ENCODE measurements at places on chromosomes 7 and 10.

GRCh38 chr10:103678178-103678526, 177.2 kb downstream of the SH3PXD2A start:
- DNase-seq, result no peak

- no peak for DNase-seq
These were observed 262.8 kb downstream of the DYNC1I1 start for GRCh38 chr7:96034940-96035727.

DNA sequence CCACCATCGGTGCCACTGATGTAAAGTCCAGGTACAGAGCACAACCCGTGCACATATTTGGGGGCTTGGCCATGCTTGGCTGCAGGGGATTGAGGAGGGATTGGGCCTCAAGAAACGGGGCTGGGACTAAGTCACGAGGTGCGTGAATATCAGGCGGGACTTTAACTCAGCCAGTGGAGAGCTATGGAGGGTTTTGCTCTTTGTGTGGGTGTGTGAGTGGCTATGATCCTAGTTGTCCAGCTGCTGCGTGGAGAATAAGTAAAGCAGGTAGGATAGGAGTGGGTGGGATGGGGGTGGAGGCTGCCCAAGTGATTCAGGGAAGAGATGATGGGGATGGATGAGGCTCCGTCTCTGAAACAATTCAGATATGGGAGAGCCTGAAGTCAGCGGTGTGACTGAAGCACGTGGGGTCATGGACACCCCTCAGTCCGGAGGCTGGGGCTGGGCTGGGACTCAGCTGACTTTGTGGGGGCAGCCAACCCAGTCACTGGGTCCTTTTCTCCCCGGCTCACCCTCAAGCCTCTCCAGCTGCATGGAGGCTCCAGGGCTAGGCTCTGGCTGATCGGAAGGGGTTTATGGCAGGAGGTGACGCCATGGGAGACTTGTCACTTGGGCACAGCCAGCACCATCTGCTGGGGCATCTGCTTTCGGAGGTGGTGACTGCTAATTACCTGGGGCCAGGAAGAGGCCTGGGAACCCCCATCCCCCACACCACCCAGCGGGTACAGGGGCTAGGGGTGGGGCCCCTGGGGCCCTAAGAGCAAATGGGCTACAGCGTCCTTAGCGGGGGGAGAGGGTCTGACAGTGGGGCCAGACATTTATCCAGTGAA, 1.7 kb upstream of the LFNG start:
- DNase-seq, result no peak

DNA sequence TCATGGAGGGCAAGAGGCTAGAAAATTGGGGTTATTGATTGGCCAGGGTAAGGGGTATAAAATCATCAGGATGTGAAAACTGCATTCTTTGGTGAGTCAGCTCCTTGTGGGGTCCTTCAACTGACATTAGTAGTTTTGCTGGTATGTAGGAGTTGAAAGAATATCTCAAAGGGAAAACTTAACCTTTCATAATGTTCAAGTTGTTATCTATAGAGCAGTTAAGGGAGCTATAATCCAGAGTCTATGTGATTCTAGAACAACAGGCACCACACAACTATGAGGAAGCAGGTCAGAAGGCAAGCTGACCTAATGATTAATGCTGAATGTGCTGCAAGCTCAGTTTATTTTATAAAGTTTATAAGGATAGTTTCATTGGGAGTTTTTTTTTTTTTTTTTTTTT, 13.7 kb downstream of the PRPS1L1 start:
- DNase-seq, result no peak

- DNase-seq, result no peak
These were observed 19.5 kb downstream of the CFAP46 start for GRCh38 chr10:132922872-132923271.

DNA sequence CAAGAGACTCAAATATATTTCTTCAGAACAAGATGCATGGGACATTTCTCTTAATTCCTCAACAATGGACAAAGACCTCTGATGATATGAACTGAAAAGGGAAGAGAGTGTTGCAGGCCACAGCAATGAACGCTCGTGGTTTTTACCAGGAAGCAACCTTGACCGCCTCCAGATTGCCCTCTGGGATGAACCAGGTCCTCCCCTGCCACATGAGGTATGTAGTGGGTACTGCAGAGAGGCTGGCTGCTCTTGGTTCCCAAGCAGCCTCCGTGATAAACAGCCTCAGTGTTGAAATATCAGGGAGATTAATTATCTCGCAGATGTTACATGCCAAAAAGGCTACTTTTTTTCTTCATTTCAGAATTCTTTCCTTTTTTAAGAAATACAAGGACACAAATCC, 338.8 kb downstream of the ELMO1 start:
- no peak for DNase-seq

DNA sequence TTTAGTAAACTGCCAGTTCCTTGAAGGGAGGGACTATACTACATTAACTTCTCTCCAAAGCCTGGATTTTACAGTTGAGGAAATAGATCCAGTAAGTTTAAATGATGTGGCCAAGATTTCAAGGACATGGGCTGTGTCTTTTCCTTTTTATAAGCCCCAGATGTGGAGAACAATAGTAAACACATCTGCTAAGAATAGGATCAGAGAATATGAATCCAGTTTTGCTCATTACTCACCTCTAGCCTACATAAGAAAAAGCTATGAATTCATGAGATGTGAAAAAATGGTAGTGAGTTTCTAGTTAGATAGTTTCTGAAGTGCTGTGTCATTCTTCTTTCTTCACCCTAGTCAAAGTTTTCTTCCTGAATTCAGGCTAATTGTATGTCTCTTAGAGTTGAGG, 38.6 kb downstream of the MAGI2 start:
- DNase-seq, result no peak

DNA sequence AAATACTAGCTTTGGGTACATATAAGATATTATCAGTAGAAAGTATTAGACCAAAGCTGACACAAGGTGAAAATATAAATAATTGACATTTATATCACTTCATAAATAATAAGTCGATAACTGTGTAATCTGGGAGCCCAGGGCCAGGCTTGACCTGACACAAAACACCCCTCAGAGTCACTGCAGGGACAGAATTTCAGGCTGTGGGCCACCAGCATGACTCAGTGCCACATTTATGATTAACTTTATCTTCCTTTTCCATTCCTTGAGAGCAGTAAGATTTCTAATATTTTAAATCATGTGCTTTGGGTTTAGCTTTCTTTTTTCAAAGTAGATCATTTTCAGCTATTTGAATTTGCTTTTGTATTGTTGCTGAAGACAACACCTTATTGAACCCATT, 102.9 kb upstream of the NFE2L3 start:
- no peak for DNase-seq

DNA sequence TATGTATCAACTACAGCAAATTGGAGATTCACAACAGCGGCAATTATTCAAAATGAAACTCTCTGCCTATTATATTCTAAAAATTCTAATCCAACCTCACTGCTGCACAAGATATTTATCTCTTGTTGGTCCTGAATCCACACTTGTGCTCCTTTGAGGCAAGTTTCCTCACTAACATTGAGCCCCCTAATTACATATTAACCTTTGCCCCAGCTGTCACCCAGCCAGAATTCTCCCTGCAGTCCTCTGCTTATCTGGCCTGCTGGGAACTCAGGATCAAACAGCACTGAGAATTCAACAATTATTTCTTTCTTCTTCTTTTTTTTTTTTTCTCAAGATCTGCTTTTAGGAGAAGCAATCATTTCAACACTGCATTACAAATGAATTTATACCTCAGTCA, 21.5 kb upstream of the PLAC9 start:
- no peak for DNase-seq

DNA sequence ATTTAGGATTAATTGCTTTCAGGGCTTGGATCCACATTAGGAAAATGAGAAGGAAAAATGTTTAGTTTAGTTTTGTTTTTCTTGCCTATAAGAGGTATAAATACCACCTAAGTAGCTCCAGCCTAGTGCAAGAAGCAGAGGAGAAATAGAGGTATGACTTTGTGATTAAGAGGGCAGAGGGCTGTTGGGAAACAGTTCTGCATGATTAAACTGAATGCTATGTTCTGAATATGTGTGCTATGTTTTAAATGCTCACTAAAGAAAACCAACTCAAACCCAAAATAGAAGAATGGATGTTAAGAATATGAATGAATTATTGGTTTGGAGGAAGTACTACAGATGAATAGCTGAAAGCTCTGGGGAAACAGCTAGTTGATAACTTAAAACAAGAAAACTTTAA, 7.6 kb downstream of the CALCR start:
- no peak for DNase-seq

- no peak for DNase-seq
These were observed 1.6 kb downstream of the SEPHS1 start for GRCh38 chr10:13346283-13347042.

GRCh38 chr10:71737834-71738197, 18.2 kb upstream of the C10orf105 start:
- no peak for DNase-seq

- DNase-seq, result no peak
These were observed 51.9 kb upstream of the CAPZA2 start for GRCh38 chr7:116810267-116811116.

DNA sequence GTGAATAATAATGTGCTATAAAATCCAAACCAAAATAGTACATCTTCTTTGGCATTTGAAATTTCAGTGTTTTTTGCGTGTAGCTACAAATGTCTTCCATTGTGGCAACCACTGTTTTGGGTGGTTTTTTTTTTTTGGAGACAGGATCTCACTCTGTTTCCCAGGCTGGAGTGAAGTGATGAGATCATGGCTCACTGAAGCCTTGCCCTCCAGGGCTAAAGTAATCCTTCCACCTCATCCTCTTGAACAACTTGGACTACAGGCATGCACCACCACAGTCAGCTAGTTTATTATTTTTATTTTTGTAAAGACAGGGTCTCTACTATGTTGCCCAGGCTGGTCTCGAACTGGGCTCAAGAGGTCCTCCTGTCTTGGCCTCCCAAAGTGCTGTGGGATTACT, 455.1 kb downstream of the AUTS2 start:
- no peak for DNase-seq

- DNase-seq, result no peak
These were observed 11.2 kb upstream of the CCSER2 start for GRCh38 chr10:84317174-84317573.

- no peak for DNase-seq
These were observed 2.4 kb upstream of the UBE3C start for GRCh38 chr7:157136372-157136771.

GRCh38 chr7:87570178-87570577, 30.5 kb downstream of the ABCB1 start:
- no peak for DNase-seq

GRCh38 chr10:10680496-10680895, 337.2 kb upstream of the CELF2 start:
- no peak for DNase-seq

DNA sequence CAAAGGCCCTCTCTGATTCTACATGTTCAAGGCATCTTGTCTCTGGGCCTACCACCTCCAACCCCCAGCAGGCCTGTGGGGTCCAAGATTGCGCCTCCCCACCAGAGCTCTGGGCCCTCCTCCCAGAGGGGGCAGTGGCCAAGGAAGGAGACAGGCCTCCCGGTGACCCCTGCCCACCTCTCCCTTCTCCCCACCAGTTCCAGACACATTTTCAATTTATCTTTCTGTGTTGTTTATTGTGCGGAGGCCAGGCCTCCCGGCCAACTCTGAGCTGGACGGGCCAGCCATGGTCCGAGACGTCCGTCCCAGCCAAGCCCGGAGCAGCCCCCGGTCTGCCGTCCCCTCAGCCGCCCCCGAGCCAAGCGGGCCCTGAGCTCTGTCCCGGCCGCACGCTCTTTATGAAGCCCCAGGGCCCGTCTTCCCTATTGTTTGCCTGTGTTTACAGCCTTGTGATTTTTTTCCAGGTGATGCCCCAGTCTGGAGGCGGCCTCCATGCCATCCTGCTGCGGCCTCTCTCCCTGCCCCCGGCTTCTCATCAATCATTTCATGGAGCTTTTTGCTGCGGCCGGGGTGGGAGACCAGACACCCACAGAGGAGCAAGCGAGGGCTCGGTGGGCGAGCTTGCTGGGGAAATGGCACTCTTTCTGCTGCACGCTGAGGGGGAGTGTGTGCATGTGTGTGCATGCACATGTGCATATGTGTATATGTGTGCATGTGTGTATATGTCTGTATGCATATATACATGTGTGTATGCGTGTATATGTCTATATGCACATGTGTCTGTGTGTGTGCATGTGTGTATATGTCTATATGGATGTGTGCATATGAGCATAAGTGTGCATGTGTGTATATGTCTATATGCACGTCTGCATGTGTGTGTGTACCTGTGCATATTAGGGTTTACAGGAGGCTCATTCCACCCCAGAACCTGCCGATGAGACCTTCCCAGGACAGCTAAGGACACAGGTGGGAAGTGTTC, 52.7 kb upstream of the ELN start:
- DNase-seq, result no peak

DNA sequence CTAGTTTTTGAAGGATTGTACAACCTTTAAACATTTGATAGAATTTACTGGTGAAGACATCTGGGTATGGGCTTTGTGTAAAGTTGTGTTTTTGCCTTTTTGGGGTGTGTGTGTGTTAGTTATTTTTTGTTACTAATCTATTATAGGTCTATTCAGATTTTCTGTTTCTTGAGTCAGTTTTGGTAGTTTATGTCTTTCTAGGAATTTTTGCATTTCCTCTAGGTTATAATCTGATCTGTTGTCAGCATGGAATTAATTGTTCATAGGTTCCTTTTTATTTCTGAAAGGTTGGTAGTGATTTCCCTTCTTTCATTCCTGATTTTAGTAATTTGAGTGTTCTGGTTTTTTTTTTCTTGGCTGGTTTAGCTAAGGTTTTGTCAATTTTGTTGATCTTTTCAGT, 17.7 kb downstream of the SEPTIN7 start:
- no peak for DNase-seq

DNA sequence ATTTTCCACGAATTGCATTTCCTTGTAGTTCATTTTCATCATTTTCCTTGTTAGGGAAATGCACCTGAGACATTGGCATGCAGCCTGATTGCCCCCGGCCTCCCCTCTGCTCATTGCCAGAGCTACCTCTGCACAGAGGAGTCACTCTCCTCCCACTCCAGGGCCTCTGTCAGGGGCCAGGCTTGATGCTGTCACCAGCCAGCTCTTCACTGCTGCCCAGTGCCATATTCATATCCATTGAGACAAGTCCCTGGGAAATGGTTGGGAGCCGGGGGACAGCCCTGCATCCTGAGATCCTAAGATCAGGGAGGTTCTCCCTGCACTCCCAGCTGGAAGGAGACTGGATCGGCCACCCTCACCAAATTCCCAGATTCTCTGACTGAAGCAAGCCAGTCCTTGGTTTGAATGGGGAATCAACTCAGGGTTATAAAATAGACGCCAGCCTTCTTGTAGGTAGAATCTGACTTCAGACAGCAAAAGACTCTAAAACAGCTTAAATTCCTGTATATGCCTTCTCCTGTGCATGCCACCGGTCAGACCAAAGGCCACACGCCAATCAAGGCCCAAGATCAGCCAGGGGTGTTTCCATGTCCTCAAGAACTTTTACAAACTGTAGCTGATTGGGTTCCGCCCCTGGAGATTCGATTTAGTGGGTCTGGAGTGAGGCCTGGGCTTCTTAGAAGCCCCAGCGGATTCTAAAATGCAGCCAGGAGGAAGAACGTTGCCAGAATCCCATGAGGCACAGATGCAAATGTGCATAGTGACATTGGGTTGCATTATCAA, 86.5 kb downstream of the PARP12 start:
- no peak for DNase-seq

GRCh38 chr7:8089036-8089780, 120.6 kb downstream of the GLCCI1 start:
- no peak for DNase-seq

All from thoracic aorta (tissue), 2 donors.